Naive thymus-derived CD8-positive, alpha-beta T cell (primary cell): ENCODE measurements at places on chromosomes 11 and 22. TPM values are rescaled to one million over a fixed set of nuclear protein-coding genes. Genes with fewer than 3 reads are reported as not detected.

Gene MEI1
- 62.8 TPM for total RNA-seq

Gene TCP11L1
- total RNA-seq: 20.1 TPM

DNA sequence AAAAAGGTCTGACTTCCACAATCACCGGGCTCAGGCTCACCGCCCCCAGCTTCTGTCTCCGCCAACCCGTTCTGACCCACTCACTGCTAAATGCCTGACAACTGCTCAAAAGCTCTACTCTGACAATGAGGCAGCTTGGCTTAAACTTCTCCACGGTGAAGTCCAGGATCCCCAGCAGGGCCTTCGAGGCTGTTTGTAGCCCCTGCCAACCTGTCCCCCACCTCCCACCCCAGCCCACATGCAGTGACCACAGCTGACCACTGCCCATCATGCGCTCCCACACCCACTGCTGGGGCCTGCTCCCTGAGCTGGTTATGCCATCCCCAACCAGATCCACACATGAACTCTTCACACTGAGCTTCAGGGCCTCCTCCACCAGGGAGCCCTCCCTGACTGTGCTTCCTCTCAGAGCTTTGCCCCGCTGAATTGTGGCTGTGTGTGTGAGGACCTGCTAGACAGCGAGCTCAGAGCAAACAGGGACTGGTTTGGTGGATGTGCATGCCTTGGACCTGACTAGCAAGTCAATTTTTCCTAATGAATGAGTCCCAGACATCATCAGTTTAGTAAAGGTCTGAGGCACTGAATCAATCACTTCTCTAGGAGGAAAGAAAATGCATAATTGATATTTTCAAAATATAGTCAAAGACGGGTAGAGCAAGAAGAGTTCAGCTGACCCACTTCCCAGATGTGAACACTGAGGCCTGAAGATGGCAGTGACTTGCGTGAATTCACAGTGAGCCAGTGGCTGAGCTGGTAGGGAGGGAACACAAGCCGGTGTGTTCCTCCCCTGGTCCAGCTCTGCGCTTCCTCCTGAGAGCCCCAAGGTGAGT, 7.7 kb downstream of the LRRC32 start:
- no peak for DNase-seq

GRCh38 chr22:19933341-19934241, 8.0 kb upstream of the COMT start:
- DNase-seq: no peak
